ENCODE measurements at places on chromosomes 7 and 10.

GRCh38 chr10:76324283-76324682 is 892.9 kb downstream of the LRMDA start:
- no peak for DNase-seq

- no peak for DNase-seq
These were observed 280.9 kb upstream of the HGF start for GRCh38 chr7:82050792-82051191.

GRCh38 chr7:43559171-43559945 is 23.6 kb upstream of the STK17A start:
- no peak for DNase-seq

GRCh38 chr7:143372070-143372469 is 9.1 kb upstream of the ZYX start:
- peak; percentile 84 for DNase-seq

GRCh38 chr7:2445047-2445446 is 31.2 kb downstream of the GRIFIN start:
- no peak for DNase-seq

- DNase-seq: no peak
These were observed 1.7 kb upstream of the HOXA4 start for GRCh38 chr7:27132214-27132613.

GRCh38 chr10:133326223-133326551 is 10.5 kb downstream of the CALY start:
- no peak for DNase-seq

- DNase-seq: no peak
These were observed 8.0 kb upstream of the ACTR3B start for GRCh38 chr7:152751449-152752141.

DNA sequence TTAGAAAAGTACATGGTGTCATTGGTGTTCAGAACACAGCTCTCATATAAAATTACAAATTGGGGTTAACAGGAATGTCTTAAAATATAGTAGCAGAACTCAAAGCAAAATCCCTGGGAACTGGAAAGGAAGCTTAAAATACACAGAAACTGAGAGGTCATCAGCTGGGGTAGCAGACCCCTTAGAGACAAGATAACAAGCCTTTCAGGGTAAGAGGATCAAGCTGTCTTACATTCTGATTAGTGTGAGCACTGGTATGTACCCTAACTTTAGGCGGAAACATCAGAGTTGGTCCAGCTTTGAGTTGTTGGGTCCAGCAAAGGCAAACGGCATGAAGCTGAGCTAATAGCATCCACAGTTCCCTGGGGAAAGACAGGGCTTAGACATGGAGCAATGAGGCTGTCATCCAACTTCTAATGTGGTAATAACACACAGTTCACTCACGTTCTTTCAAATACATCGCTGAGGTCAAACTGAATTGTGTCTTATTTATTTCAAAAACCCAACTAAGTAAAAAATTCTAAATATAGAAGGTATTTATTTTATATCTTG is 32.6 kb downstream of the ARHGAP21 start:
- DNase-seq: no peak

- no peak for DNase-seq
These were observed 123.3 kb upstream of the LAMB4 start for GRCh38 chr7:108253275-108254044.

DNA sequence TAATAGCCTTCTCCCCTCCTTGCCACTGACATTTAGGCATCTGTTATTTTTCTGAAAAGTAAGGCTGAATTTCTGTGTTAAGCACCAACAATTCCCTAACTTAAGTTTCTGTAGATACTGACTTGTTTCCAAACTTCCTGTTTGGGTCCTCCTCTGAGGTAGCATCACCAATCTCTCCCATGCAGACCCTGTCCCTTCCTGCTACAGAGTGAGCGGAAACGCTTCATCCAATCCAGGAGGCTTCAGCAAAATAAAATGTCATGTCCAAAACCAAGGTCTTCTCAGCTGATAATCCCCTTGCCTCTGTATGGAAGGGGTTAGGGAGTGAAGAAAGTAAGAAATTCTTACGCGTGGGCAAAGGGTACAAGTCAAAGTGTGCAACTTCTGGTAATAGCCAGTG is 29.9 kb downstream of the XPNPEP1 start:
- DNase-seq: no peak

Measured in CD4-positive, alpha-beta T cell treated with Interleukin-17A for 4 hours (primary cell).